ENCODE measurements at places on chromosomes 12 and 14.

GRCh38 chr12:122336015-122336946 is 70.0 kb upstream of the VPS33A start:
- DNase-seq, result no peak

DNA sequence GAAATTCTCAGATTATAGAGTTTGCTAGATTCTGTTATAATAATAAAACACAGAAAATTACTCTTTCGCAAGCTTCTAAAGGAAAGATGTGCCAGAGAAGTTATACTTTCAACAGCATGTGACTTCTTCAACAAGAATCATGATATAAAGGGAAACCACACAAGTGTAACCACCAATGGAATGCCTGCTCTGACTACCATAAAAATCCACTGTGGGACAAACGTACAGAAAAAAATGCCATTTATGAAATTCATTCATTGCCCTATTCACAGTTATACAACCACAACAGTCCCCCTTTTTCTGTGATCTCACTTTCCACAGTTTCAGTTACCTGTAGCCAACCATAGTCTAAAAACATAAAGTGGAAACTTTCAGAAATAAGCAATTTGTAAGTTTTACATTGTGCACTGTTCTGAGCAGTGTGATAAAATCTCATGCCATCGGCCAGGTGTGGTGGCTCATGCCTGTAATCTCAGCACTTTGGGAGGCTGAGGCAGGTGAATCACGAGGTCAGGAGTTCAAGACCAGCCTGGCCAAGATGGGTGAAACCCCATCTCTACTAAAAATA is 3.2 kb downstream of the CATSPERB start:
- DNase-seq, result no peak

DNA sequence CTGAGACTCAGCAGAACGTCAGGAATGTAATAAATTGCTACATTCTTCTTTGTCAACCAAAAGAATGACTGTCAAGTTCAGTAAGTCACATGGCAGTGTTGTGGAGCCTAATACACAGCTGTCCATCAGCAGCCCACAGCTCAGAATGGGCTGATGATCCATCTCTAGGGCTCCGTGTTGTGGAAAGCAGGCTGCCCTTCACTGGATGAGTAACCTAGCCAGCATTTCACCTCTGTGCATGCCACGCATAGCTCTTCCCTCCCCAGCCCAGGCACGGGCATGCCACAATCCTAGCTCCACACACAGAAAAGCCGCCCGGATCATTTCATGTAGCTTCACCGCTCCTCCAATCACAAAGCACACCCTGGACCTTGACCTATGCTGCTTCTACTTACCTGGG is 878.0 kb upstream of the TMEM132C start:
- no peak for DNase-seq

DNA sequence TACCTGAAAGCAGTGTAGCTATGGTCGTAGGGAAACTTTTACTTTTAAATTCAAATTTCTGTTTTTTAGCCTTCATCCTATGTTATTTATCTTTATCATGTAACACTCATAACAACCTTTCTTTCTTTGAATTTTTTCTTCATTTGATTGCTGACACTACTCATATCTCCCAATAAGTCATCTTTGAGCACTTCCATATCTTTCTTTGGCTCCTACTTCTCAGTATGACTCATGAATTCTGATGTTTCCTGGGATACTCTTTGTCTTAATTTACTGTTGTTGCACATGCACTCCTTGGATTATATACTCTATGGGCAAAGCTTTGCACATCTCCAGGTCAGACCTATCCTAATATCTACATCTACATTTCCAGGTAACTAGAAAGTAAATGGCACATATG is 18.1 kb upstream of the IAPP start:
- DNase-seq, result no peak

- no peak for DNase-seq
Measured at GRCh38 chr14:35292770-35293561, 784 bp downstream of the PSMA6 start.

- DNase-seq, result no peak
Measured at GRCh38 chr14:21103411-21103709, 2.5 kb downstream of the TMEM253 start.

- no peak for DNase-seq
Measured at GRCh38 chr12:92199819-92200576, 54.4 kb upstream of the BTG1 start.

DNA sequence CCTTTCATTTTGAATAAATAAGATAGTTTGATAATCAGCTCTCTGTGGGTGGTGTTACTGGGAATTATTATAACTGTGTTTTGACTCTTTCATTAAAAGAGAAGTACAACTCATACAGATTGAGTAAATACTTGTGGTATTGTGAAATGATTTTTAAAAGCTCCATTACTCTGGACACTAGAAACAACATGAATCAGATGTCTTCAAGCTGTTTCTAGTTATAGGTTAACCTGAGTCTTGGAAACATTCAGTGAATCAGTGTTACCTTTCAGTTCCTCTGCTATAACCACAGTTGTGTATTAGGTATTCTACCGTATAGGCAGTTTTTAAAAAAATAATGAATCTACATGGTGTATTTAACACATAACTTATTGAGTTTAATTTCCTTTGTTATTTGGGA is 128.4 kb upstream of the SSTR1 start:
- DNase-seq, result no peak

DNA sequence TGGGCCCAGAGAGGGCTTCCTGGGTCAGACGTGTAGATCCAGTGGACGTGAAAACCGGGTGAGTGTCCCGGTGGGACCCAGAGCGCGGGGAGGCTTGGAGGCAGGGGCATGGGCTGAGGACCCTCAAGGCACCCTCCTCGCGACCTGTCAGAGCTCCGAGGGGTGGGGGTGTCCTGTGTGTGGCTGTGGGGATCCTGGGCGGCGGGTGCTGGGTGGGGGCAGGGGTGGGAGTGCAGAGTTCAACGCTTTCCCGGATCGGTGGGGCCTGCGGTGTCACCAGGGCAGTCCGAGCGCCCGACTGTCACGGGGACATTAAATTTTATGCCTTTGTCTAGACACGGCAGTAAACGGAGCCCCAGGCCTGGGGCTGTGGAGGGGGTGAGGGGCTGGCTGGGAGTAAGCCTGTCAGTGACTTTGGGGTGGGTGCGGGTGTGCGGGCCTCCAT is 1.0 kb downstream of the TMEM121 start:
- DNase-seq, result no peak

DNA sequence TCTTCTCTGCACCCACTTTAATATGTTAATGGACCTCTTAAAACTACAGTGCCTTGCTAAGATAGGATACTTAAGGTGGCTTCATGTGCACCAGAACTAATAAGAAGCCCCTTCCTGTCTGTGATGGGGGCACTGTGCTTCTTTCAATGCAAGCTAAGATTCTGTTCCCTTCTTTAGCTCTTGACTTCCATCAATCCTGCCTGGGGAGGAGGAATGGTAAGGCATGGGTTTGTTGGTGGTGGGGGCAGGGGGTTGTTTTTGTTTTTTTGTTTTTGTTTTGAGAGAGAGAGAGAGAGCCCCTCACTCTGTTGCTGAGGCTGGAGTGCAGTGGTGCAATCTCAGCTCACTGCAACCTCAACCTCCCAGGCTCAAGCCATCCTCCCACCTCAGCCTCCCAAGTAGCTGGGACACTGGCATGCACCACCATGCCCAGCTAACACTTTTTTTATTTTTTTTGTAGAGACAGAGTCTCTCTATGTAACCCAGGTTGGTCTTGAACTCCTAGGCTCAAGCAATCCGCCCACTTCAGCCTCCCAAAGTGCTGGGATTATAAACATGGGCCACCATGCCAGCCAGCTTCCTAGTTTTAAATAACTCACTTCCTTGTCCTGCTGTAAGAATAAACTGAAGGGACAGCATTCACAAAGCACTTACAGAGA is 4.5 kb upstream of the KRT3 start:
- DNase-seq, result no peak

DNA sequence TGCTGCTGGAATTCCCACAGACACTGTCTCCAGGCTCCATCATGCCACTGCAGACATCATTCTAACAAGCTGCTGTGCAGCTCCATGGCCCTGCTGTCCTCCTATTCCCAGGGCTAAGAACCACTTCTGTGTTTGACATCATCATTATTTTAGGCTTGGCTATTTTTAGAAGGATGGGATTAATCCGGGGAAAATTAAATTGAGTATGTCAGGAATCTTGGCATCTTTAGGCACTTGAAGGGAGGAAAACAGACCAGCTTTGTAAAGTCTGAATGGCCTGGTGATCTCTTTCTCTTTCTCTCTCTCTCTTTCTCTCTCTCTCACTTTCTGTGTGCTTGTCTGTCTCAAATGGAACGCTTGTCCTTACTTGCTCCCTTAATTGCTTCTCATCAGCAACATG is 568.3 kb upstream of the FLRT2 start:
- no peak for DNase-seq

- no peak for DNase-seq
Measured at GRCh38 chr12:120515496-120515895, 13.5 kb downstream of the COQ5 start.

DNA sequence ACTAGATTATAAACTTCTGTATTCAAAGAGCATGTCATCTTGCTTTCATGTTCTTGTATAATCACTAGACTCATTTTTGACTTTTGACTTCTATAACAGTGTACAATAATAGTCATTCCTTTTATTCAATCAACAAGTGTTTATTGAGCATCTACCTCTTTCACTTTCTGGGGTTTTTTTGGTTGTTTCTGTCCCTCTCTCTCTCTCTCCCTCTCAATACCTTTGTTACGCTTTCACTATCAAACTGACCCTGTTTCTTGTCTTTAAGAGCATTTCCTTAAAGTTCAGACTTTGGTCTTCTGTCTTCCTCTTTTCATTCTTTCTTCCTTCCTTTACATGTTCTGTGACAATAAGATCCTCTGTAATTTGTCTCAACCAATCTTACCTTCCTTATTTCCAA is 49.5 kb downstream of the GPR137C start:
- no peak for DNase-seq

- no peak for DNase-seq
Measured at GRCh38 chr12:47650469-47650868, 55.4 kb downstream of the RPAP3 start.

GRCh38 chr14:52949711-52950409 is 990 bp downstream of the FERMT2 start:
- no peak for DNase-seq

DNA sequence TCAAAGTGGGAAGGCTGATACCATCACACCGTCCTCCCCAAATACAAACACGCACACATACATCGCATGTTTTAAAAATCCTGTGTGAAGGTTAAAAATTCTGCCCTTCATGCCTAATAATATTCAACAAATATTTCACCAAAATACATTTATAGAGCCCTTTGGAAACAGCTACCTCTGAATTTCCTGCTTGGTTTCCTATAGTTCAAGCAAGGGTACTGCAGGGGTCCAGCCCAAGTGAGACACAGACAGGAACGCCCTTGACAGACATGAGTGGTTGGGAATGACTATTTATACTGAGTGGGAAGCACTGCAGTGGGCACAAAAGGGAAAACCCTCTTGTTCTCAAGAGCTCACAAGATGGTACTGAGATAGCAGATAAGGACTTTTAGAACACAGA is 51.0 kb downstream of the ST8SIA1 start:
- DNase-seq, result no peak

DNA sequence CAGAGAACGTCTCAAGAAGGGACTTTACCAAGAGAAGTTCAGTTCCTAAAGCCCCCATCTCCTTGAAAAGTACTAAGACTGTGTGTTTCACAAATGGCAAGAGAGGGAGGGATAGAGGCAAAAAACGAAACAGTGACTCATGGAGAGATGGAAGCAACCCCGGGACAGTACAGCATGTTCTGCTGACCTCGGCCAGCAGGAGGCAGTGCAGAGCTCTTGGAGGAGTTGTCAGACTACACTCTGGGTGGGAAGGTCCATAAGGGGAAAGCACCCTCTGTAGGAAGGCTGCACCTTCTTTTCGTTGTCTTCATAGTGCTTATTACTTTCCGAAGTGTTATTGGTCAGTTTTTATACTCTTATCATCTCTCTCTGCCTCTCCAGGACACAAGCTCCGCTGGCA is 525.2 kb upstream of the CCDC196 start:
- peak; percentile 31 for DNase-seq

GRCh38 chr12:132216354-132216987 is 72.2 kb downstream of the NOC4L start:
- DNase-seq, result no peak

GRCh38 chr12:50032854-50033581 is 7.7 kb upstream of the RACGAP1 start:
- DNase-seq, result no peak

GRCh38 chr14:75095690-75096089 is 26.2 kb downstream of the ZC2HC1C start:
- no peak for DNase-seq

GRCh38 chr14:77022236-77022852 is 6.2 kb downstream of the IRF2BPL start:
- no peak for DNase-seq
